Skeletal muscle cell (primary cell): ENCODE measurements at places on chromosomes 7 and 10.

- peak; percentile 48 for DNase-seq
These were observed 48.9 kb downstream of the DLG5 start for GRCh38 chr10:77877441-77878344.

GRCh38 chr10:87867453-87867852, 4.0 kb downstream of the PTEN start:
- DNase-seq, result no peak

DNA sequence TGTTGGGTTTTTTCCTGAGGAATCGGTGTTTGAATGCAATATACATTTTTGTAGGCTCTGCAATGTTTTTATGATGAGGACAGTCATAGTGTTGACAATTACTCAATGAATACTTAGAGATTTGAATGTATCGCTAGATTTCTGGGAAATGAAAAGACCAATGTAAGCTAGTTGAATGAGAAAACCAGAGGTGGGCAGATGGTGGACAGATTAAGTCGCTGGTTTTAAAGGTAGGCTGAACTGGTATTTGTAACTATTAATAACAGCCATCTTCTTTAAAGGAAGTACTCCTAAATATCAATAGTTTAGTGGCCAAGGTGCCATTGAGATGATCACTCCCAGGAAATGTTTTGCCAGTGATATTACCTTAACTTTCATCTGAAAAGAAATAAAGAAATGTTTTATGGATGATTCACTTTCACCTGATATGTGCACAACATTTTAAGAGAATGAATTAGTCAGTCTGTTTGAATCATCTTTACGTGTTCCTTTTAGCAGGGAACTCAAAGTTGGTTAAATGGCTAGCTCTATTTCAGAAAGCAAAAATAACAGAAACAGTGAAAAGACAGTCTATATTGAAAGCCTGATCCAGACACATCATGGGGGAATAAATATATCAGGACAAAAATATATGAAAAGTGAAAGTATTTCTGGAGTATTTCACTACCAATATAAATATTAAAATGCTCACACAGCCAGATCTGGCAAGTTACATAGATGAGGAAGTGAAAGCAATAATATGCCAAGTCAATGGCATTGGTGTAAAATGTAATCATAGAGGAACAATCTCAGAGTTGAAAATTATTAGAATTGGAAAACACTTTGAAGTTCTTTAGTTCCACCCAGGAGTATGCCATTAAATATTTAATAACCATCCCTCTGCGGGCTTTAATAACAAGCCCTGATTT, 20.7 kb downstream of the MET start:
- no peak for DNase-seq

GRCh38 chr10:3424111-3424851, 251.7 kb upstream of the PITRM1 start:
- peak; percentile 53 for DNase-seq

GRCh38 chr10:11605807-11606408, 5.5 kb downstream of the USP6NL start:
- no peak for DNase-seq

- no peak for DNase-seq
These were observed 1028.3 kb downstream of the SORCS1 start for GRCh38 chr10:106136175-106136574.

- DNase-seq, result peak; percentile 7
These were observed 15.1 kb upstream of the NME8 start for GRCh38 chr7:37833107-37833817.

DNA sequence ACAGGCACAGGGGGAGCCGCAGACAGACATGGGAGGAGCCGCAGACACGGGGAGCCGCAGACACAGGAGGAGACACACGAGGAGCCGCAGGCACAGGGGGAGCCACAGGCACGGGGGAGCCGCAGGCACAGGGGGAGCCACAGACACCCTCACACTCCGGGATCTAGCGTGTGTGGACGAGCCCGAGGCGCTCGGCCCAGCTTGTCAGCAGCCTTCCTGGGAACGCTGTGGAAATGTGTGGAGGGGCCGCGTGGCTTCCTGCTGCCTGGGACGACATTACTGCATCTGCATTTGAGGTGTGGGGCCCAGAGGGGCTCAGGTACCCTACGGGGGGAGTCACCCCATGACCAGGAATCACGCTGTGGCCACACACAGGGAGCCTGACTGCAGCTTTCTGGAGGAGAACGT, 313.2 kb downstream of the PTPRN2 start:
- DNase-seq, result no peak

GRCh38 chr7:128829391-128830166, 627 bp upstream of the FLNC start:
- DNase-seq, result no peak

DNA sequence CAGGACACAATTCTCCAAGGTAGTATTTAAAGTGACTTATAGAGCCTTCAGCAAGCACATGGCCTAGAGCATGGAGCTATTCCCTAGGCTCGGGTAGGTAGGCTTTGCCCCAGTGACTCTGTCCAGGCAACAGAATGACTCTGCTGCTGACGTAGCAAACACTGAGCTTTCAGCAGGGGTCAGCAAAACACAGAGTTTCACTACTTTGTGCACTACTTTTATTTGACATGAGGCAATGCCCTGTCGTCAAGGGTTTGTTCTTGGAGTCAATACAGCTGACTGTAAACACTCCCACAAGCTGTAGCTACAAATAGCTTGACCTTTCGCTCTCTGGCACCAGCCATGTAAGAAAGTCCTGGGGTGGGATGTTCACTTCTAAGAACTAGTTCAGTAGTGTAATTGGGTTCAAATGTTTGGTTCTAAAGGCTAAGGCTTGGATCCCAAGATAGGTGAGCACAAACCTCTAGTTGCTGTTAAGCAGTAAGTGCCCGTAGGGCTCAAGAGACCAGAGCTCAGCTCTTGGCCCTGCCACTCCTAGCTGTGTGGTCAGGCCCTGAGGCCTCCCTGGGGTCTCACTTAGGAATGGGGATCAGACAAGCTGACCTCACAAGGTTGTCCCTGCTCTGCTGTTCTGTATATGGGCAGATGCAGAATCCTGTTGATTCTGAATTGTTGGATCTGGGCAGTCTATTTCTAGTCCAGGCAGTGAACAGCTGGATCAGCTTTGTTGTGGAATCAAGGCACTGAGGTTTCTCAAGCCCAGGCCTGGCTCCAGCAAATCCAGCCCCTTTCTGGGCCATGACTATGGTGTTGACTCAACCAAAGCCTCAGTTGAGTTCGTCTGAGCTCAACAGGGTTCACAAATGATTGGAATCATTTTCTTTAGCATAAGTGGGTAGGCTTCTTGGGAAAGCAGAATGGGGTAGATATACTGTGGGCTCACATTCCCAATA, 10.7 kb downstream of the NODAL start:
- DNase-seq, result peak; percentile 62

GRCh38 chr7:77328669-77329068, 87.5 kb downstream of the GSAP start:
- no peak for DNase-seq

GRCh38 chr7:25893436-25893835, 258.6 kb upstream of the NFE2L3 start:
- no peak for DNase-seq

DNA sequence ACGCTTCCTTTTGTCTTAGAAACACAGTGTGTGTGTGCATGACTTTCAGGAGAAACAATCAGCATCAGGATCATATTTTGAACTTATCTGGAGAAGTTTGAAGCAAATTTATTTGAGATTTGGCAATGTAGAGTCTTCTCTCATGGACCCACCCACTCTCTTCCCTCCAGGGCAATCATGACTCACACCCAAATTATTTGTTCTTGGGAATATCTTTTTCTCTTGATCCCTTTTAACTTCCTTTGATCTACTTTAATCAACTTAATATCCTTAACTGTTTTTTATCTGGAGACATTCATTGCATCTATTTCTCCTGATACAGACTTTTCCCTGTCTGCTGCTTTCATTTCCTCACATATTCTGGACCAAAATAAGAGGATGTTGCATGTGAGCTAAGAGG, 1174.3 kb downstream of the GATA3 start:
- no peak for DNase-seq

GRCh38 chr7:134900166-134900982, 85.9 kb upstream of the AGBL3 start:
- DNase-seq, result no peak

DNA sequence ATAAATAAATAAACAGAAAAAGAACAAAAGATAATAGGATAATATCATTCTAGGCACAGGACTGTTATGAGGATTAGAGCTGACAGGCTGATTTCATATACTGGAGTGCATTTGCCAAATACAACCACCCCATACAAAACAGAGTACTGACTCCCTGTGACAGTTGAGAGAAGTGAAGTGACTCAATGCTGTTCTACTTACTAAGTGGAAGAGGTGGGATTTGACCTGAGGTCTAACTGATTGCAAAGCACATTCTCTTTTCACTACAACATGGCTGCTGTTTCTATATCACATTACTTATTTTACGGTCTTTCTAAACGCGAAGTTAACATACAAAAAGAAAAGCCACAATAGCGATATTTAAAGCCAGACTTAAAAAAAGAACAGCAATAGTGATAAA, 51.4 kb downstream of the ITGB1 start:
- no peak for DNase-seq

DNA sequence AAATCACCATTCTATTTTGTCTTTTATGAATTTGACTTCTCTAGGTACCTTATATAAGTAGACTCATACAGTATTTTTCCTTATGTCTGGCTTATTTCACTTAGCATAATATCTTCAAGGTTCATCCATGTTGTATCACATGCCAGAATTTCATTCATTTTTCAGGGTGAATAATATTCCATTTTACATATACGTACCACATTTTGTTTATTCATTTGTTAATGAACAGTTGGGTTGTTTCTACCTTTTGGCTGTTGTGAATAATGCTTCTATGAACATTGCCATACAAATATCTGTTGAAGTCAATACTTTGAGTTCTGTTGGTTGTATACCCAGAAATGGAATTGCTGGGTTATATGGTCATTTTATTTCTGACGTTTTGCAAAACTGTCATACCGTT, 20.7 kb downstream of the AHCYL2 start:
- DNase-seq, result no peak

DNA sequence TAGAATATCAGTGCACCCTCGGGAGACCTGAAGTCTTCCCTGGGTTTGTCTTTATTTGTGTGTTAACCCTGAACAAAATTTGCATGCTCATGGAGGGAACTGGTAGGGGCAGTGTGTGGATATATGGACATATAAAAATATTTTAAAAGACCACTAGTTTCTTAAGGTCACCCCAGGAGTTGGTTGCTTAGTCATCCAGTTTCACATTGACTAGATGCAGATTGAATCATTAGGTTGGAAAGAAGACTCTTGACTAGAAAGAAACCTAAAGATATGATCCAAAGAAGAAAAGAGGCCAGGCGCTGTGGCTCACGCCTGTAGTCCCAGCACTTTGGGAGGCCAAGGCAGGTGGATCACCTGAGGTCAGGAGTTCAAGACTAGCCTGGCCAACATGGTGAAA, 137.1 kb downstream of the KAT6B start:
- no peak for DNase-seq

GRCh38 chr10:70190581-70190980, 20.3 kb upstream of the SAR1A start:
- no peak for DNase-seq

- DNase-seq, result no peak
These were observed 59.0 kb upstream of the SORCS3 start for GRCh38 chr10:104581884-104582601.

DNA sequence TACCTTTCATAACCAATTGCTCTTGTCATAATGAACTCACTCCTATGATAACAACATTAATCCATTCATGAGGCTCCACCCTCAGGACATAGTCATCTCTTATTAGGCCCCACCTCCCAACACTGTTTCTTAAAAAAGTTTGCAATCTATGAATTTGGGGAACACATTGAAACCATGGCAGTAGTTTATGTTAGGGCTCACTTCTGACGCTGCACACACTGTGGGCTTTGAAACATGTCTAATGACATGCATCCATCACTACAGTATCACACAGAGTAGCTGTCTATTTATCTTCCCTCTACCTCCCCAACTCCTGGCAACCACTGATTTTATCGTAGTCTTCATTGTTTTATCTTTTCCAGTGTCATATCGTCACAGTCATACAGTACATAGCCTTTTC, 299.8 kb downstream of the GLRX3 start:
- DNase-seq, result no peak

- no peak for DNase-seq
These were observed 81.4 kb downstream of the ABI1 start for GRCh38 chr10:26779176-26779860.

DNA sequence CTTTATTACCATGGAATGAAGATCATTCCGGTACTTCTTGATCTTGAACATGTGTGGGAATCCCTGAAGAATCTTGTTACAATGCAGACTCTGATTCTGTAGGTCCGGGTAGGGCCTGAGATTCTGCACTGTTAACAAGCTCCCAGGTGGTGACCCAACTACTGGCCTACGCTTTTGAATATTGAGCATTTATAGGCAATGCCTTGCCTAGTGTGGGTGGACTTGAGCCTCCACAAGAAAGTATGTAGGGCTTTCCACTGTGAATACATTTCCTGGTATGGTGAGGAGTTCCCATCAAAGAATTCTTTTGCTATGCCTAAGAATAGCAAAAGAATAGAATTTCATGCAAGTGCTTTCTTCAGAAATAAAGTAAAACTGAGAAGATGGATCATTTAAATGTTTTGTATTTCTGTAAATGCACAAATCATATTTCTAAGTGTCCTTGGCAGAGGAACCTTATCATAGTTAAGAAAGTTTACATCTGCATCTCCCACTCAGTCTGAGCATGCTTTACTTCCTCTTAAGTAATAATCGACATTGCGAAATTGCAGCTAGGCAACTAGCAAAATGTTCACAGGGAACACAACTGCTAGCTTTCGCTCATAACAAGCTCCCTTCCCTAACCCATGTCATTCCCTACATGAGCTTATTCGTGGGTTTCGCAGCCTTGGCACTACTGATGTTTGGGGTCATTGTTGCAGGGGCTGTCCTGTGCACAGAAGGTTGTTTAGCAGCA, 71.4 kb downstream of the AHR start:
- DNase-seq, result peak; percentile 89
